ENCODE measurements at places on chromosomes 7 and 10.

- peak; percentile 14 for DNase-seq
Measured at GRCh38 chr10:93554760-93555432, 11.6 kb upstream of the FFAR4 start.

GRCh38 chr7:108875139-108875538 lies 305.5 kb downstream of the DNAJB9 start:
- DNase-seq, result peak; percentile 14

DNA sequence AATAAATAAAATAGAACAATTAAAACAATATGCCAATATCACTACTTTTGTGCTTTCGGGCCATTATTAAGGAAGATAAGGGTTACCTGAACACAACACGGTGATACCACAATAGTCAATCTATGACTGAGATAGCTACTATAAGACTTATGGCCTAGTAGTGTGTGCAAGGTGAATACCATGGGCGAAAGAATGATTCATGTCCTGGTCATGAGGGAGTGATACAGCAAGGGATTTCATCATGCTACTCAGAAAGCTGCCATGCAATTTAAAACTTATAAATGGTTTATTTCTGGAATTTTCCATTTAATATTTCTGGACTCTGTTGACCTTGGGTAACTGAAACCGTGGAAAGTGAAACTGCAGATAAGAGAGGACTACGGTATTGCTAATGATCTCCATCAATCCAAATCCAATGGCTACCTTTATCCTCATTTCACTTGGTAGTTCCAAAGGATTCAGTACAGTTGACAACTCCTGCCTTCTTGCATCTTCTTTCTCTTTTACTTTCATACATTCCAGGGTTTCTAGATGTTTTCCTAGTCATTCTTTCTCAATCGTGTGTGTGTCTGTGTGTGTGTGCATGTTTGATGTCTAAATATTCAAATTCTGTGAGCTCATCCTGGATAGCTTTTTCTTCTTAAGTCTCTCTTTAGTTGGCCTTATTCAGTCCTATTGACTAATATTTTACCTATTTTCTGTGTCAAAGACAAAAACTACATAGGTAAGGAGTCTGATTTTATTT lies 100.5 kb upstream of the MAGI2 start:
- peak; percentile 21 for DNase-seq

GRCh38 chr10:21036757-21037156 lies 139.6 kb upstream of the NEBL start:
- DNase-seq, result no peak

DNA sequence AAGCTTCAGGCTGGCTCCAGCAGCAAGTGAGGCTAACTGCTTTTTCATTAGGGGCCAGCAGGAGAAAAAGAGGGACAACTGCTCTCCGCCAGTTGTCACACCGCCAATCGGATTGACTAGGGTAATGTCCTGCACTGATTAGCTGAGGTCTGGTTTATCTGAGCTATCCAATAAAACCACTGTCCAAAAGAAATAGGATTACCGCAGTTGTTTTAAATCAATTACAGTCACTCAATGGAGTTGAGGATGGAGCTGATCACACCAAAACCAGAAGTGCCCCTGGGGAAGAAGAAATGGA lies 351.4 kb upstream of the NPVF start:
- no peak for DNase-seq

- DNase-seq, result peak; percentile 8
Measured at GRCh38 chr7:108311446-108312168, 144.6 kb downstream of the NRCAM start.

DNA sequence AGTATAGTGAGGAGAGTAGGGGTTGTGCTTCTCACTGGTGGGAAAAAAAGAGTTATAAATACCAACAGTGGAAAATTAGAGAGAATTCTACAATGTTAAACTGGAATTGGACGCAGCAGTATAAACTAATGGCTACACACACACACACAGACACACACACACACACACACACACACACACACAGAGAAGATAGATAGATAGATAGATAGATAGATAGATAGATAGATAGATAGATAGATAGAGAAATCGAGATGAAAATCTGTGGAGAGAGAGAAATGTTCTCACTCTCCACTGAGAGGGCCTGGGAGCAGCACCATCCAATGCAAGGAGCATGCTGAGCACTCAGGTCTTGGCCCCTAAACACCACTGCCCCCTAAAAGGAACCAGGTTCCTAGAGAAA lies 99.9 kb upstream of the LRRC4 start:
- DNase-seq, result no peak

DNA sequence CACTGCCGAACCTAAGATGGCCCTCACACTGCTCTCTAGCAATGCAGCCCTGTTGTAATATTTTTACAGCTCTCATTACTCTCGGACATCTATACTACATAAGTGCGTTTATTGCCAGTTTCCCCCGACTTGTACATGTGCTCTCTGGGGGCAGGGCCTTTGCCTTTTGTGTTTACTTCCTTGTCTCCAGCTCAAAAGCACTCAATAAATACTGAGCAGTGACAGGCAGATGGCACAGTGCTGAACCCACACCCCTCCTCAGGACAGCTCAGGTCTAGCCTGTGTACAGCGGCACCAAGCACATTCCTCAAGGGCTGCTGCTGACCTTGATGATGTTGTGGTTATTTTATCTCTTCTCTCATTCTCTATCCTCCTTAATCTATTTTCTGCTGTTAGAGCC lies 68.0 kb upstream of the ELMO1 start:
- DNase-seq, result no peak

DNA sequence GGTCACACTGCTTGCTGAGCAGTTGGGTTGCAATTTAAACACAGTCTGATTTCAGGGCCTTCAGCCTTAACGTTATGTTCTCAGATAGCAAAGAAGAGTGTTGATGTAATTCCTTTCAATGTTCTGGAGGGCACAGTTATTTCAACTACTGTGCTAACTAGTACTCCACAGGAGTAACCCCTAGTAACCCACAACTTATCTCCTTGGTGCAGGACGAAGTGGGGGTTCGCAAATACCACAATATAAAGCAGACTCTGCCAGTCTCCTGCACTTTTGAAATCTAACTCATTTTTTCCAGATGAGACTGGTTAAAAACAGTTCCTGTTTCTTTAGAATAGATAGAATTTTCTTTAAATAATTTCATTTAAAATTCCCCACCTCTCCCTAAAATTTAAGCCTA lies 47.1 kb upstream of the NCAPG2 start:
- DNase-seq, result no peak

DNA sequence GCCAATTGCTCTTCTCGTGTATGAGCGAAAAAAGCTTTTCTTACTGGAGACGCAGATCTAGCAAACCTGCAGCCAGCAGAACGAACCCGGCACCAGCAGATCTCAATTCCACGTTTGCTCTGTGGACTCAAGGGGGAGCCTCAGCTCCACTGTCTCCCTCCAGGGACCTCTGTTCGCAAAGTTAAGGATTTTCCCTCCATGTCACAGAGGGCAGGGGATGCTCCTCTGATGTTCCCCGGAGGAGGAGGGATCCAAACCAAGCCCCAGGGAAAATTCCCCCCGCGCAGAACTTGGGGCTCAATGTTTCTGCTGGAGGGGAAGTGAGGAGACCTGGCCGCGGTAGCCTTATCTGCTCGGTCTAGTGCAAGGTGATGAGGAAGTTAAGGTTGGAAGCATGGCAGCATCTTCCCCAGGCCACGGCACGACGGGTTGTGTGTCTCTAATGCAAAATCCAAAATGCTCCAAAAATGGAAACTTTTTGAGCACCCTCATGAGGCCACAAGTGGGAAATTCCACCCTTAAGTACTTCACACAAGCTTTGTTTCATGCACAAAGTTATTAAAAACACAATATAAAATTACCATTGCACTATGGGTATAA lies 9.0 kb downstream of the IQCE start:
- no peak for DNase-seq

- no peak for DNase-seq
Measured at GRCh38 chr7:123711832-123712293, 36.9 kb downstream of the WASL start.

Measured in AG09309 (cell line).